Effector memory CD4-positive, alpha-beta T cell (primary cell): ENCODE measurements at places on chromosomes 2 and 18.

GRCh38 chr2:17302281-17302680 is 216.0 kb downstream of the RAD51AP2 start:
- no peak for DNase-seq

GRCh38 chr18:58398648-58399398 is 230.1 kb downstream of the ALPK2 start:
- no peak for DNase-seq

- no peak for DNase-seq
Measured at GRCh38 chr2:26344581-26345282, 1.2 kb upstream of the SELENOI start.

DNA sequence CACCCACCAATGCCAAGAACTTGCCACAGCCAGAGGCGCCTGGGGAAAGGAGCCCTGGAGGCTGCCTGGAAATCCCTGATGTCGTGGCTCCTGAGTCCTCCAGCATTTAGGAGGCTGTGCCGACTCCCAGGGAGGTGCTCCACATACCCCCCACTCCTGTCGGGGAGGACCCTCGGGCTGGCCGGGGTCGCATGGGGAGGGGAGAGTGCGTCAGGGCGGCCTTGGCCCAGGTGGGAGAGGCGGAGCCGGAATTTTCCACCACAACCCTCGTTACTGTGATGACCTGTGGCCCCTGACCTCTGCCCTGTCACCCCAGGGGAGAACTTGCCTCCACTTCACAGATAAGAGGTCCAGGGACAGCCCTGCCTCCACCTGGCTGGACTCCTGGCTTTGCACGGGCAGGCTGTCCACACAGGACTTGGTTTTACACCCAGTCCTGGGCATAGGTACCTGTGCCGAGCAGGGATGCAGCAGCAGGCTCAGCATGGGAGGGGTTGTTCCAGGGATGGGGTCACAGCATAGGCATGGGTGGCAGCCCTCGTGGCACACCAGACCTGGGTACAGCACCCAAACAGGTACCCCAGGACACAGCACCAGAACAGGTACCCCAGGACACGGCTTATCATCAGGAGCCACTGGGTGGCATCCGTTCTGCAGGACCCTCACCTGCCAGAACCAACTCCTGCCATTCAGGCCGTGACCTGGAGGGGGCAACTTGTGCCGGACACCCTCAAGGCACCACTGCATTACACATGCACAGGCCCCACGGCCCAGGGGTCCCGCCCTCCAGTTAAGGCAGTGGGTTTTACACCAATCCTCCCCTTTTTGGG is 12.3 kb upstream of the AGXT start:
- no peak for DNase-seq

DNA sequence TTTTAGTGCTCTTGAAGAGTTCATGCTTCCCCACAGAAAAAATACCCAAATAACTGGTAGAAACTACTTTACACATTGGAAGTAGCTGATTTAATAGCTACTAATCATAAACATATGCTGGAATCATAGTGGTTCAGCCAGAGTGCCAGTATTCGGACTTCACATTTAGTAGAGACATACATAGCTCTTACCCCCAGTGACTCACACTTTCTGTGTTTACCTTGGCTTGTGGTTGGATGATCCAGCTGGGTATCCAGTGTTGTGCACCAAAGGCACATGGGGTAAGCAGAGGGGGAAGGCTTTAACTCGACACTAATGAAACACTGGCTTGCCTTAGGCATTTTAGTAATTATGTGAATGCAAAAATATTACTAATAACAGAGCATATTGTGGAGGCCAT is 18.1 kb downstream of the ARHGAP28 start:
- DNase-seq: no peak

DNA sequence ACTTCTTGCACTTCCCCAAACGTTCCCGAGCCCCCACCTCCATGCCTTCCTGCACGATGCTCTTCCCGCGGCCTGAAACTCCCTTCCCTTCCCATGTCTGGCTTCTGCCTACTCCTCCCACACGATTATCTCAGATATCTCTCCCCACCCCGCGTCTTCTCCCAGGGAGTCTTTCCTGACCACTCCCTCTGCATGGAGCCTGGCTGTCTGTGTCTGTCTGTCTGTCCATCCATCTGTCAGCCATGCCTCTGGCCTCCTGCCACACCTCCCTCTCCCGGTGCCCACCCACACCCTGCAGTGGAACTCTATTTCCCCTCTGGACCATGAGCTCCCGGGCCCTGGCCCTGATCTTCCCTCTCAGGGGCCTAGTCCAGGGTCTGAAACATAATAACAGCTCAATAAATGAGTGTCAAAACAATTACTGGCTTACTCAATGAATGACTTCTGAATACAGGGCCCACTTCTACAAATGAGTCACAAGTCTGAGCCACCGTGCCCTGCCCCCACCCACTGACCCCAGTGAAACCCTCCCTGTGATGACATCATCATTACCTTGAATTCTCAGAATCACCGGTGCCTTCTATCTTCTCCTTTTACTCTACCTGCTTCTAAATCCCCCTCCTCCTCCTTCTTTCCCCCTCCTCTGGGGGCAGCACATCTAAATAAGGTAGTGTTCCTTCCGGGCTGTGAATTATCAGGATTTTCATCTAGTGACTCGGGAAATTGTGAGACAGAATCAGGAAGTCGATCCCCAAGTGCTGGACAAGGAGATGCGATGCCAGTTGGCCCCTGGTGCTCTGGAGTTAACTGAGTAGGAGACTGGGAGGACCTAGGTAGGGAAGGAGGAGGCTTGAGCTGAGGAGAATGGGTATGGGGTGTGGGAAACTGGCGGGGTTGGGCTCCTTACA is 46.1 kb upstream of the PLB1 start:
- no peak for DNase-seq

DNA sequence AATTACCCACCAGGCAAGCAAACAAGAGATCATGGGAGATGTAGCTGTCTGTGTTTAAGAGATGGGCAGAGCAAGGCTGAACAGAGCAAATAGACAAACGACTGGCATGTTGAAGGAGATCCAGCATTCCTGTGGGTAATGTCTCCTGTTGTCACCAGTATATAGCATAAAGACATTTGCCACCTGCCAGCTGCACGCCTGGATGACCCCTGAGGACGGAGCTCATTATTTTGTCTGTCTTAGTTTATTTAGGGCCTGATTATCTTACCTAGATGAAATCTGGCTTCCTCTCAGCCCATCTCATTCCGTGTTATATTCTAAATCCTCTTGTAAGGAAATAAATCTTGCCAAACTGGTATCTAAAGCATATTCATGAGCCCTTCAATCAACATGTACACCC is 510.3 kb upstream of the LINC00305 start:
- DNase-seq: no peak
